GM10248 (cell line): ENCODE measurements at places on chromosomes 5 and 9.

- DNase-seq: no peak
Observed at GRCh38 chr9:112815868-112816267, 65.3 kb downstream of the SNX30 start.

DNA sequence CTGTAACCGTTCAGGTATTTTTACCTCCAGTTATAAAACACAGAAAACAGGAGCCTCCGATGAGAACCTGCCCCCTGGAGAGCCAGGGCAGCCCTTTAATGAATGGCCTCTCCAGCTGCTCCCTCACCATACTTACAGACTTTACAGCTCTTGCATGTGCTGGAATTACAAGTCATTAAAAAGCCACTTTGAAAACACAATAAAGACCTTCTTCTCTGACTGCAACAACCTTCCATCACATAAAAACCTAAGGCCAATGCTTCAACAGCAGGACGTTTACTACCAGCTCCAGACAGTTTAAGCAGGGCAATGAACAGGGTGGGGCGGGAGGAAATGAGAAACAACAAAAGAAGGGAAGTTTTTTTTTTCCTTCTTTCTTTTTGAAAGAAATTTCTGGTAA is 213.8 kb downstream of the MLLT3 start:
- no peak for DNase-seq

DNA sequence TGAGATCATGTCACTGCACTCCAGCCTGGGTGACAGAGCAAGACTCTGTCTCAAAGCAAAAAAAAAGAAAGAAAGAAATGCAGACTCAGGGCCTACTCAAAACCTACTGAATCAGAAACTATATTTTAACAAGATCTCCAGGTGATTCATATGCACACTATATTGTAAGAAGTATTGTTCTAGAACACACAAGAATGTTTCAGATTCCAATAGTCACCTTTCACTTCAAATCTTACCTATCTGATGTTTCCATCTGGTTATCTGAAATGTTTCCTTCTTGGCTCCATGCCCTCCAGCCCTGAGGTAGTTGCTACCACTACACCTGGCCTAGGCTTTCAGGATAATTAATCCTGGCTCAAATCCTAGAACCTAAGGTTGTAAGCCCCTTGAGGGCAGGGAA is 36.8 kb upstream of the SNX2 start:
- DNase-seq: no peak

DNA sequence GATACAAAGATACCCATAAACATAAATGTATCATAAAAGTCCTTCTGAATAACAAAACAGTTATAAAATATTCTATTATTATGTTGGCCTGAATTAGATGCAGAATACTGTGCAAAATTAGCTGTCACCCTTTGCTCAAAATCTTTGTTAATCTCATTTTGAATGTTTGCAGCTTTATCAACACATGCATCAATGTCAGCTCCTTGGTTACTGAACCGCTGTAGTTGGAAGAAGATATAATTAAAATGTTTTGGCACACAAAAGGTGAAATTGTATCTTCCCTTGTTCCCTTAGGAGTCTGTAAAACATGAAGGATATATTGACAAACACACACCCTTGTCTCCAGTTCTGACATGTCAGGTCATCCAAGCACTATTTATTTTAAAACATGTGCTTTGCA is 146.3 kb upstream of the POU5F2 start:
- DNase-seq: no peak

DNA sequence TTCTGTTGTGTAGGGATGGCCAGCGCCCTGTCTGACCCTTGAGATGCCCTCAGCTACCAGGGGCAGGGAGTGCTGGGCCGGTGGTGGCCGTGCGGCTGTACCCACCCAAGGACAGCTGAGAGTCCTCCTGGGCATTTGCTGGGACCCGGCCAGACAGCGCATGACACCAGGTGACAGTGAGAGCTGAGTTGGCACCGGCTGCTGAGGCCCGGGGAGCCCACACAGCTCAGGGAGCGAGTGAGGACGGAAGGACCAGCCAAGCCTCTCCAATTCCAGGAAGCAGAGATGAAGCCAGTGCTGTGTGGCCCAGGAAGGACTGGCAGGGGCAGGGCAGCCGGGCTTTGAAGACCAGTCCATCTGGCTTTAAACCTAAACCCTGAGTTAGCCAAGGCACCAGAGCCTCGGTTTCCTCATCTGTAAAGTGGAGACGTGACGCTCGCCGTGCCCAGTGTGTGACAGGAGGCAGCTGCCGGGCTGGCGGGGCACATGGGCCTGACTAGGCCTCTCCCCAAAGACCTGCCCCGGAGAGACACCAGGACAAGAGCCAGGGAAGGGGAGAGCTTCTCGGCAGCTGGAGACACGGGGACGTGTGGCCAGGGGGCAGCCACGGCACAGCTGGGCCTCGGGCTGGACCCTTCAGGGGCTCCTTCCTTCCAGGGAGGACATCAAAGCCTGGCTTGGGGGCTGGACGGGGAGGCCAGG is 3.0 kb upstream of the AGPAT2 start:
- DNase-seq: no peak

DNA sequence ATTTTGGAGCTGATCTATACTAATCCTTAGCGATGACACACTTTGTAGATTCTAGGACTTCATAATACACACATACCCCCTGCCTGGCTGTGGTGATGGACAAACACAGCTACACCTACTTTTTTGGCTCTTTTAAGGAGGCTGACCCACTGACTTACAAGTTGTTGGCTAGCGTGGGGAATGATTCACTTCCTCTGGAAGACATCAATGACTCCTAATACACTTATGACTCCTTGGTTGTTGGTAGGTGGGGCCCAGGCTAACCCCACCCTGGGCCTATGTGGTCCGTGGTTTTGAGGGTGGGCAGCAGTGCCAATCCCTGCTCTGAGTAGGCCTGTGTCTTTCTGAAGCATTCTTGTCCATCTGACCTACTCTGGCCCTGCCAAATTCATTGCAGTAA is 144.4 kb downstream of the SLC12A2 start:
- DNase-seq: no peak

- no peak for DNase-seq
Observed at GRCh38 chr9:137186385-137186784, 2.0 kb downstream of the ANAPC2 start.

DNA sequence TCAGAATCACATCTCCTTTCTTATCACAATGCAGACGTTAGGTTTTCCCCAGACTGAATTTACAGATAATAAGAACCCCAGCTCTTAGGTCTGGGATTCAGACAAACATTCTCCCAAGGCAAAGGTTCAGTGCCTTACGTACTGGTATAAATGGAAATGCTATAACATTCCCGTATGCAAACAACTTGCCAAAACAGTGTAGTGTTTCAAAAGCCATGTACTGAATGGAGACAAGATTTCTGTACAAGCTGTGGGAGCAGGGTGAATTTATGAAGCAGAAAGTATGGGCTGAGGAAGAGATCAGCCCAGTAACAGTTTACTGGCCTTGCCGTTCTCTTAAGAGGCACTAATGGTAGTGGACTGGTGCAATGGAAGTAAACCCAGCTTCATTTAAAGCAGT is 225.5 kb upstream of the ZNF462 start:
- DNase-seq: no peak

GRCh38 chr9:109385499-109385898 is 64.6 kb upstream of the EPB41L4B start:
- DNase-seq: no peak

- no peak for DNase-seq
Observed at GRCh38 chr5:161007879-161008278, 155.9 kb upstream of the ATP10B start.

DNA sequence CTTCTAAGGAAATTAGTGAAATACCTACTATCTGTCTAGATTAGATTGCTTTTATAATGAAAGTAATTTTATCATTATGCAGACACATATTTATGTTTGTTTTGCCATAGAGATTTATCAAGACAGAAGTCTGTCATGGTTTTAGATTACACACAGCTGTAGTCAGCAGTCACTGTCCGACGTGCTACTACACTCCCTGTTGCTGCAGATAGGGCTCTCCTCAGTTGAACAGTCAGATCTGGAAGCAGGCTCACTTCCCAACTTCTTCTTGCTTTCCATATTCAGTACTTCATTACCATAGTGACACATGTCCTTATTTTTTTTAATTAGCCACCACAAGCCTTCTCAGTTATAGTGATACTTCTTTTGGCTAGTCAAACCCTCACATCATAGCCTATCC is 329.9 kb upstream of the ITGA1 start:
- DNase-seq: no peak

- DNase-seq: no peak
Observed at GRCh38 chr5:170182491-170182890, 50.3 kb upstream of the C5orf58 start.

DNA sequence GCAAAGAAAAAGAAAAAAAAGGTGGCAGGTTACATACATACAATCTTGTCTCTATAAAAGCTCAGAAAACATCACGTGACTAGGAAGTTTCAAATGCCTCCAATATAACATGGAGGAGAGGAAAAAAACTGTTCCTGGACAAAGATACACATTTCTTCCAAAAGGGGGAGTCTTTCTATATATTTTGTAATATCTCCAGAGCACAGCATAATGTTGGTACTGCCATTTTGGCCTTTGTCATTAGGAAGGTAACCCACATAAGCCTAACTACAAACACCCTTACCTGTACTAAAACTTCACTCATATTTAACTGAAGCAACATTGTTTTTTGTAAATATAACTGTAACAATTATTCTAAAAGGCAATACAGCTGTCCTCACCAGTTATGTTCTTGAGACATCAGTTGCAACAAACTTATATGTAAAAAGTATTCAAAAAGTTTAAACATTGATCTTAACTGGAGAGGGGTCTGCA is 1.2 kb upstream of the BTF3 start:
- DNase-seq: no peak

- DNase-seq: no peak
Observed at GRCh38 chr9:89606624-89607311, 2.0 kb downstream of the GADD45G start.
